ENCODE measurements at places on chromosomes 11 and 22.

DNA sequence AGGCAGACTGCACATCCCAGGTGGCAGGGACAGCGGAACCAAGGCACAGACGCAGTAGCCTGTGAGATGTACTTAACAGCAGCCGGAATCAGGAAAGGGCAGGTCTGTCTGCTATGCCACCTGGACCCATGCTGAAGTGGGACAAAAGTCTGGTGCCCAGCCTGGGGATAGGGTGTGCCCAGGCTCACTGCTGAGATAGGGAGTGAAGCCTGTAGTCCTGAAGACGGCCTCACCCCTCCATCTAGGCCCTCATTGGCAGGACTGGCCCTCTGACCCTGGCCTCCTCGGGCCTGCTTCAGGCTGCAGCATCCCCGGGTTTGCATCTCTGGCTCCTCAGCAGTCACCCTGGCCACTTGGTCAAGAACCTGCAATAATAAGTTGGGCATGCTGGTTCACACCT is 32.4 kb upstream of the TSKU start:
- DNase-seq: no peak

- no peak for DNase-seq
Measured at GRCh38 chr22:48438800-48439559, 1388.7 kb downstream of the BRD1 start.

- no peak for DNase-seq
Measured at GRCh38 chr11:85756401-85757200, 54.3 kb downstream of the SYTL2 start.

GRCh38 chr11:71491531-71491930 is 35.5 kb upstream of the KRTAP5-7 start:
- DNase-seq: no peak

All from foreskin fibroblast (primary cell).